Small intestine (tissue), 16 donors: ENCODE measurements at places on chromosomes 1 and 21.

DNA sequence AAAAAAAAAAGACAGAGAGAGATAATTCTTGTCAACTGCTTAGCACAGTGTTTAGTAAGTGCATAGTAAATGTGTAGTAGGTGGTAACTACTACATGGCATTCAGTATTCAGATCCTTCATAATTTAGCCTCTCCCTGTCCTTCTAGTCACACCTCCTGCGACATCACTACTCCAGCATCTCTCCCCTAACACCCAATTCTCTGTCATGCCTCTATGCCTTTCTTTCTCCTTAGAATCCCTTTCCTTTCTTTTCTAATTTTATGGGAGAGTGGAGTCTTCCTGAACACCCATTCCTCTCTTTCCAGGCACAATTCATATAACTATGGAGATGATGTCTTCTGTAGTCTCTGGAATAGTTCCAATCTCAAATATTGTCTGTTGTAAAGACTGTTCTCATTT is 3.9 kb upstream of the VPS72 start:
- no peak for DNase-seq
- H3K4me3 ChIP-seq, result no peak overlapping the region
- H3K27me3 ChIP-seq, result no peaks in the 10 kb centered on the region
- peaks cover 6% of the 10 kb centered on the region for H3K4me1 ChIP-seq
- H3K27ac ChIP-seq, result no peak overlapping the region

DNA sequence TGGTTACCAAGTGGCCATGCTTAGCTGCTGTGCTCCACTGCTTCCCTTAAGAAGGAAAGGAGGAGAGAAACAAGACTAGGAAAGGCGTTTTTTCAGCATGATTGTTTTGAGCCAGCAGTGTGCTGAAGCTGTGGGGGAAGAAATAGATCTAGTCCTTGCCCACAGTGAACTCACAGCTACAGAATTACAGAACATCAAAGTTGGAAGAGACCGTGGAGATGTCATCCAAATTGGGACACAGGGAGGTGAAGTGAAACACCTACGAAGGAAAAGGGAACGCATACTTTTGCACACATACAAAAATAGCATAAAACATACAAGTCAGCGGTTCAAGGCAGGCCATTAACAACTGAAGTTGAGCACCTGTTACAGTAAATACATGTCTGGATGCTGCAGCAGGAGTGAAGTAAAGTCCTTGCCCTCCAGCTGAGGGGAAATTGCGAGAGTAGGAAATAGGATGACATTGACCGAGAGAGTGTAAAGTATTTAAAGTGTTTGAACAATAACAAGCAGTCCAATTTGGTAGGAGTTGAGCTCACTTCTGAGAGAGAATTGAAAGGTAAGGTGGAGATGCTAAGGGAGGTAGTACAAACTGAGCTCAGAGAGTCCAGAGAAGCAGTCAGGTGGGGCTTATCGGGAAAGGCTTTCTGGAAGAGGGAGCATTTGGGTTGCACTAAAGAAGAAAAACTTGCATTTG is 55.1 kb downstream of the KIRREL1 start:
- no peaks in the 10 kb centered on the region for H3K36me3 ChIP-seq
- H3K27me3 ChIP-seq, result no peaks in the 10 kb centered on the region
- no peak overlapping the region for H3K27ac ChIP-seq
- no peak for DNase-seq

DNA sequence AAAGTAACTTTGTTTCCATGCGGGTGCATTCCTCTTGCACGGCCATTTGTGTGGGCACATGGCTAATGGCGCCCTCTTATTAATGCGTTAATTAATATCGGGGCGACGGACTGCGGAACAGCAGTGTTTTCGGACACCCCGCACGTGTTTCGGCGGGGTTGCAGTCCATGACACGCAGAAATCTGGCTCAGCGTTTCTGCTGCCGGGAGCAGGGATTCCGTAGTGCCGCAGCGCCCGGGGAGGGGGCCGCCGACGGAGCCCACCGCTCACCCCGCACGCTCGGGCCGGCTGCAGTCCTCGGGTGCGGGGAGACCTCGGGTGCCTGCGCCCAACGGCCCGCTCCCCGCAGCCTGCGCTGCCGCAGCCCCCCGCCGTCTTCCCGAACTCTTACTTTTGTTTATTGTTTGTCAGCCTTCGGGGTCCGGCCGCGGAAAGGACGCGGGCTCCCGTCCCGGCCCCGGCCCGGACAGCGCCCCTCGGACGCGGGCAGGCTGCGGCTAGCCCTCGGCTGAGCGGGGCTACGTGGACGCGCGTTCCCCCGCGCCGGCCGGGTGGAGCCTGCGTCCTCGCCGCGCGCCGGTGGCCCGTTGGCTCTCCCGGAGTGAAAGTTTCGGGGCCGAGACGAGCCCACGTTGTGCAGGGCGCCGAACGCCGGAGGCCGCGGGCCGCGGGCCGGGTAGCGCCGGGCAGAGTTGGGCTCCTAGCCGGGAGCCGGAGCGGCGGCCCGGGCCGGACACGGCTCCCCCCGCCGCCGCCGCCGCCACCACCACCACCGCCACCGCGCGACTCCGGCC is 849 bp downstream of the NFIA start:
- H3K36me3 ChIP-seq, result no peaks in the 10 kb centered on the region
- peak; percentile 25 for DNase-seq
- H3K4me3 ChIP-seq, result peak overlapping the region; percentile 83

GRCh38 chr1:203127666-203128430 is at the start of gene ADORA1:
ADORA1 (plus strand) TSS chr1:203127726; CDS start chr1:203128842, 1,116 bp downstream.
- H3K36me3 ChIP-seq, result no peaks in the 10 kb centered on the region
- DNase-seq, result peak; percentile 61
- H3K4me3 ChIP-seq, result no peak within 1 kb of the TSS
- peak within 1 kb of the TSS; percentile 17 for H3K27ac ChIP-seq

GRCh38 chr21:32653326-32653901 is 41.2 kb upstream of the CFAP298 start:
- peaks cover 12% of the 10 kb centered on the region for H3K36me3 ChIP-seq
- no peaks in the 10 kb centered on the region for H3K27me3 ChIP-seq
- DNase-seq, result peak; percentile 64
- H3K4me3 ChIP-seq, result no peak overlapping the region
- no peaks in the 10 kb centered on the region for H3K4me1 ChIP-seq

- DNase-seq, result no peak
- H3K27me3 ChIP-seq, result no peaks in the 10 kb centered on the region
- H3K27ac ChIP-seq, result peak overlapping the region; percentile 78
- H3K4me3 ChIP-seq, result peak overlapping the region; percentile 58
Measured at GRCh38 chr21:28991861-28992525, 684 bp downstream of the LTN1 start.

DNA sequence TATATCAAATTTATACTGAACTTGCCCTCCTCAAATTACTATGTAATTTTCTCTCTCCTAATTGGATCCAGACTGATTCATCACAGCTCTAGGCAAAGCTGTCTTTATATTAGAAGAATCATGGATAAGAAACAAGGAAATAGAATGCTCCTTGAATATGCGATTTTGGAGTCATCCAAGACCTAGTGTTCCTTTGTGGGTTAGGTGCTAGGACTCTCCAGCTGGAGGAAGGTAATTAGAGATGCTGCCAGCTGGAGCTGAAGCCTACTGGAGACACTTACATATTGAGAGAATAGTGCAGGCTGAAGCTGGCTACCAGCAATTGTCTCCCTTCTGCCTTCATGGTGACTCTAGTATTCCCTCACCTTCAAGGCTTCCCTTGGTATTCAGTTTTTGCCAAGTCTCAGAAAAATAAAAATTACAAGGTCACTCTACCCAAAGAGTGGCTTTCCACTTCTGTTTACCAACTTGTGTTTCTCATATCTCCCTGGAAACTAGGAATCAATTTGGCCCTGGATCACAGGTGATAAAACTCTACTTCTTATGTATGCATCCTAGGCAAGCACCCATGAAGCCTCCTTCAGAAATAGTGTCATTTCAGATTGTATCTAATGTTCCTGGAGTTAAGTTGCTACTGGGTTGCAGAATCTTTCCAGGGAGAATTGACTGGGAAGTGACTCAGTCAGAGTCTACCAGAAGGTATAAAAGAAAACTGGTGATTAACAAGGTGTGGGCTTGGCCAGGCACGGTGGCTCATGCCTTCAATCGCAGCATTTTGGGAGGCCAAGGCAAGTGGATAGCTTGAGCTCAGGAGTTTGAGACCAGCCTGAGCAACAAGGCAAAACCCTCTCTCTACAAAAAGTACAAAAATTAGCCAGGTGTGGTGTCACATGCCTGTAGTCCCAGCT is 24.4 kb upstream of the DOCK7 start:
- no peaks in the 10 kb centered on the region for H3K27me3 ChIP-seq
- H3K4me1 ChIP-seq, result no peaks in the 10 kb centered on the region
- H3K36me3 ChIP-seq, result no peaks in the 10 kb centered on the region
- no peak overlapping the region for H3K27ac ChIP-seq

DNA sequence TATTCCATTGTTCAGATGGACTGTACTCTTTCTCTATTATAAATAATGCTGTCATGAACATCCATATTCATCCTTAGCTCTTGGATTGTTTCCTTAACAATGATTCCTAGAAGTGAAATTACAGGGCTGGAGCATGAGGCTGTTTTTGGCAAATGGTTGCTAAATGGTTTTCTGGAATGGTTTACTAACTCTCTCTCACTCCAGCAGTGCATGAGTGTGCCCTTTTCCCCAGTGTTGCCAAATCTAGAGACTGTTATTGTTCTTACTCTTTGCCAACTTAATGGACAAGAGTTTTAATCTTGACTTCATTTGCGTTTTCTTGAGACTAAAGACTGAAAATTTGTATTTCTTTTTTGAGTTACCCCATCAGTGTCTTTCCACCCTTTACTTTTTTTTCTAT is 113.0 kb downstream of the PAPPA2 start:
- H3K27ac ChIP-seq, result no peak overlapping the region
- no peaks in the 10 kb centered on the region for H3K36me3 ChIP-seq
- H3K4me3 ChIP-seq, result no peak overlapping the region
- H3K27me3 ChIP-seq, result no peaks in the 10 kb centered on the region
- H3K4me1 ChIP-seq, result no peaks in the 10 kb centered on the region

- no peak for DNase-seq
- no peak overlapping the region for H3K27ac ChIP-seq
- H3K36me3 ChIP-seq, result no peaks in the 10 kb centered on the region
- H3K4me3 ChIP-seq, result no peak overlapping the region
Measured at GRCh38 chr1:105416261-105416660, 1640.2 kb upstream of the PRMT6 start.

GRCh38 chr1:54310439-54311328 is 95.5 kb downstream of the SSBP3 start:
- peak; percentile 61 for DNase-seq
- no peak overlapping the region for H3K27ac ChIP-seq
- no peak overlapping the region for H3K4me3 ChIP-seq
- H3K36me3 ChIP-seq, result no peaks in the 10 kb centered on the region
- H3K27me3 ChIP-seq, result no peaks in the 10 kb centered on the region

GRCh38 chr1:10870493-10871096 is 74.1 kb upstream of the CASZ1 start:
- peak; percentile 53 for DNase-seq
- H3K36me3 ChIP-seq, result no peaks in the 10 kb centered on the region
- no peak overlapping the region for H3K27ac ChIP-seq
- H3K4me1 ChIP-seq, result no peaks in the 10 kb centered on the region
- no peak overlapping the region for H3K4me3 ChIP-seq

DNA sequence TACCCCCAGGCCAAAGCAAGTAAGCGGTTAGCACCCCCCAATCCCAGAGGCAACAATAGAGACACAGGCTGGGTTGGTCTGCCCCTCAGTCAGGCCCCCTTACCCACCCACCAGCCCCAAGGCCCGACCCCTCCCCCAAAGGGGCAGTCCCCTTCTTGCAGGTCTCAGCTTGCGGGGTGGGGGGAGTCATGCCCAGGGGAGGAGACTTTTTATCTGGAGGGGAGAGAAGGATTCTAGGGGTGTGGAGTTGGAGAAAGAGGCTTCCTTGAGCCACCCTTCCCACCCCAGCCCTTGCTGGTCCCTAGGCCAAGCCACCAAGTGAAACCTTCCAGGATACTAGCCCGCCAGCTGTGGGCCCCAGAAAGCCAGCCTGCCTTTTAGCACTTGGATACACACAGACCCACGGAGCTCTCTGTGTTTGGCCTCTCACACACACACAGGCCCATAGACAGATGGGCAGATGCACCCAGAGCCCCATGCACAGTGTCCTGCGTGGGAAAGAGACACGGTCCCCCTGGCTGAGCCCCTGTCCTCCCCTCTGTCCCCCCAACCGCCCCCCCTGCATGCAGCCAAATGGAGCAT is 7.1 kb downstream of the TMEM54 start:
- peaks cover 29% of the 10 kb centered on the region for H3K36me3 ChIP-seq
- peaks cover under 1% of the 10 kb centered on the region for H3K27me3 ChIP-seq
- no peak overlapping the region for H3K4me3 ChIP-seq
- H3K27ac ChIP-seq, result no peak overlapping the region

DNA sequence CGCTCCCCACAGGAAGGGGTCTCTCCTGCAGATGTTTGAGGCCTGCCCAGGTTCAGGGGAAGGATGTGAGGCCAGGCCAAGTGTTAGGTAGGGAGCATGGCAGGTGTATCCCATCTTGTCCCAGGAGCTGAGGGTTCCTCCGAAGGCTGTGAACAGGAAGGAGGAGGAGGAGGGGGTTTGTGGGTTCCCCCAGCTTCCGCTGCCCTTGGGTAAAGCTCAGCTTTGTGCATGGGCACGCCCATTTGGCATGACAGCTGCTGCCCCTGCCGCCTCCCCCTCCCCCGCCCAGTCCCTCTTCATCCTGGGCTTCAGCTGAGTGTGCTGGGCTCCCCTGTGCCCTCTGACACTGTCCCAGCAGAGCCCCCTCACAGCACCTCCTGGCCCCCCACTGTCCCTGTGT is 25.5 kb downstream of the TNFRSF8 start:
- H3K27ac ChIP-seq, result no peak overlapping the region
- no peak overlapping the region for H3K4me3 ChIP-seq
- no peaks in the 10 kb centered on the region for H3K4me1 ChIP-seq
- H3K36me3 ChIP-seq, result no peaks in the 10 kb centered on the region
- no peaks in the 10 kb centered on the region for H3K27me3 ChIP-seq
- no peak for DNase-seq
